ENCODE measurements at places on chromosomes 12 and 14.
A peak's percentile ranks its signal among the peaks of the same experiment; 100 is the strongest.

GRCh38 chr12:63323942-63324341 is 172.9 kb upstream of the AVPR1A start:
- DNase-seq: no peak

DNA sequence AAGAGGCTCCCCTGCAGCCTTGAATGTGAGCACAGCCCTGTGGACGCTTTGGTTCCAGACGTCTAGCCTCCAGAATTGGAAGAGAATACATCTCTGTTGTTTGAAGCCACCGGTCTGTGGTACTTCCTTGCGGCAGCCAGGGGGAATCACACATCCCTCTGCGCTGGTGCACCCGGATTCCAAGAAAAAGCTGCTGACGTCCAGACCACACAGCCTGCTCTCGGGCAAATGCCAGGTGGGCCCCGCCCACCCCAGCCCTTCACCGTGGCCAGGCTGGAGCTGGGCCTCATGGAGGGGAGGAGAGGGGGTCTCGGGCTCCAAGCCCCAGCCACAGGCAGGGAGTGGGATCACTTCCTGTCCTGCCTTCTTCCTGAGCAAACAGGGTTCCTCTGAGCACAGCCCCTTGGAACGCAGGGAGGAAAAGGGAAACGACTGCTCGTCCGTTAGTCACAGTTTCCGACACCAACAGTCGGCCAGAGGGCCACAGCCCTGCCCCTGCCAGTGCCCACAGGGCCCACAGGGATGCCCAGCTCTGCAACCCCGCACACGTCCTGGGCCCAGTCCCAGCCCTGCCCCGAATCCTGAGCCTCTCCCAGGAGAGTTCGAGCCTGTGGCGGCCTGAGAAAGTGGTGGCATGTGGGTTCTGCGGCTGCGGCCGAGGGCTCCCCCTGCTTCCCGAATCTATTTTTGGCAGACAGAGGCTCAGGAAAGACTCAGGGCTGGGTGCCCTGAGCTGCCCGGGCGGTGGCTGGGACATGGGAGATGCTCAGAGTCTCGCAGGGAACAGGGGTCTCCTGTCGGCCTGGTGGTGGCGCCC is 85.3 kb downstream of the RFLNA start:
- DNase-seq: peak; percentile 88

GRCh38 chr14:39050389-39050788 is 52.6 kb downstream of the SEC23A start:
- peak; percentile 9 for DNase-seq

DNA sequence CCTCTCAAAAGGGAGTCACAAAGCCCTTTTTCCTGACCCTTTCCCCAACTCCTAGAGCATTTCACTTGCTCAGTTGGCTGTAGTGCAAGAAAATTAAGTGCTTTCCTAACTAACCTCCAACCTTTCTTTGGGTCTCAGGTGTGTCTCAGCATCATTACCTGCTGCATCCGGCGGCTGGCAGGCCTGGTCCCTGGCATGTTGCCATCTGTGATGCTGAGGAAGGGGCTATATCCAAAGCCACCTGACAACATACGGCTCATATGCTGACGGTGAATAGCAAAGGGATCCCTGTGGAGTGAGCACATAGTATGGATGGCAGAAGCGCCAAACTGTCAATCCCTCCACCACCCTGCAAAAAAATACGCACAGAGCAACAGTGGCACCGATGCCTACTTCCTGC is 1.2 kb downstream of the MLF2 start:
- DNase-seq: no peak

DNA sequence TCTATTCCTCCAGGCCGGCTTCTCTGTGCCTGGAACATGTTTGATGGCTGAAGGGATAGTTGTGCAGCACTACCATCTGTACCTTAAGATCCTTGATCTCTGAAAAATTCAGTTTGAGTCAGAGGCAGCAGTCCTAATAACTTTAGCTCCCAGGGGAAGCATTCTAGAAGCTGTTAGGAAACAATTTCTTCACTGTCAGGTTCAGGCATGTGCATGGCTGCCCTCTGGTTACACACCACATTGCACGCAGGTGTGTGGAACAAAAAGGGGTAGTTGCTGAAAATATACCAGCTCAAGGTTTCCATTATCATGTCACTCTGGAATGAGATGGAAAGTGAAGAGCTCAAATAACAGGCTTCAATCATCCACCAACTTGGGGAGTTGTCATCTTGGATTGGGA is 80.1 kb downstream of the CHST11 start:
- DNase-seq: no peak

GRCh38 chr14:73909681-73910080 is 23.0 kb downstream of the ZNF410 start:
- DNase-seq: no peak

DNA sequence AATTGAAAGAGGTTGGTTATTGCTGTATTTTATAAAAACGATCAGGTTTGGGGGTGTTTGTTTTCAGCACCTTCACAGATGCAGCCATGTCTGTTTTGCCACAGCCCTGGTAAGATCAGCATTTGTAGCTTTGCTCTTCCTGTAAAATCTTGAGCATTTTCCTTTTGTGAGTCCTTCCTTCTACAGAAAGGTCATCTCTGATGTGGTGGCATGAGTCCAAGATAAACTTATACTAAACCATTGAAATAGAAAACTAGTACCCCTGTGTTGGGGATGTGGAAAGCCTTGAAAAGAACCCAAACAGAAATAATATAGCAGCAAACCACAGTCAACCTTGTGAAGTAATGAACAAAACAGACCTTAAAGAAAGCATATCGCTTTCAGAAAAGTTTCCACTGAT is 85.5 kb downstream of the TGFB3 start:
- DNase-seq: no peak

- no peak for DNase-seq
Observed at GRCh38 chr12:130290114-130290513, 47.6 kb upstream of the PIWIL1 start.

GRCh38 chr14:56341766-56342493 is 223.7 kb downstream of the PELI2 start:
- peak; percentile 60 for DNase-seq

DNA sequence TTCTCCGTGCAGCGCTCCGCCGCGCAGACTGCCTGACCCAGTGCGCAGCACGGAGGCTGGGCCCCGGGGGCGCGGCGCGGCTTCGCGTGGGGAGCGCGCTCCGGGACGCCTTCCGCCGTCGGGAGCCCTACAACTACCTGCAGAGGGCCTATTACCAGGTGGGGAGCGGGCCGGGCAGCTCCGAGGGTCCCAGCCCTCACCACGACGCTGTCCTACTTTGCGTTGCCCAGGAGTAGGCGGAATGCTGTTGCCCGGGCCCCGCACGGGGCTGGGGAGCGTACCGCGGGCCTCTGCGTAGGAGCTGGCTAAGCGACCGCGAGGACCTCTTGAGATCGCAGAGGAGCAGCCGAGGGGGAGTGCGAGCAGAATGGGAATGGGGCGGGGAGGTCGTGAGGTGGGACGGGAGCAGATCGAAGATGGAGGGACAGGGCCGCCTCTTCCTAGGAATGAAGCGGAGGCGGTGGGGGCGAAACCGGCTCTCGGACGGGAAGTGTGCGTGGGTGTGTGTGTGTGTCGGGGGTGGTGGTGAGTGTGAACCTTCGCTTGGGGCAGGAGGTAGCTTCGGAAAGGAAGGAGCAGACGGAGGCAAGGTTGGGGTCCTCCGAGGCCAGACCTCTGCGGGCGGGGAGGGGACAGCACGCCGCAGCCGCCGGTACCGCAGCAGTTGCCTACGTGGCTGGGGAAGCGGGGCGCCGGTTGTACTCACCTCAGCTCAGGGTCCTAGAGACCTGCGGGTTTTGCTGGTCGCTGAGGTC is 751 bp downstream of the P3H3 start:
- peak; percentile 61 for DNase-seq

DNA sequence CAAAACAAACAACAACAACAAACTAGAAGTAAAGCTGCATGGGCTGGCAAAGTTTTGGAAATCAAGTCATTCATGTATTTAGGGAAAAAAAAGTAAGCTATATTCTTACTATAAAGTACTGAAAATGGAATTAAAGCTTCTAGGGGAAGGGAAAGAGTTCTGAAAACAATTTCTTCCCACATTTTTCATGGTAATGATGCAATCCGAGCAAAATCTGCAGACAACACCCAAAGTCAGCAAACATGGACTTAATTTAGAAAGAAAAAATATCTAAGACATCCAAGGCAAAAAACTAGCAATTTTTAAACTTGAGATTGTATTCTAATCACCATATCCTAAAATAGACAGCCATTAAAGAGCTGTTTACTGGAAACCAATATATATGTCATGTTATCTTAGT is 86.3 kb downstream of the LRP6 start:
- peak; percentile 66 for DNase-seq

DNA sequence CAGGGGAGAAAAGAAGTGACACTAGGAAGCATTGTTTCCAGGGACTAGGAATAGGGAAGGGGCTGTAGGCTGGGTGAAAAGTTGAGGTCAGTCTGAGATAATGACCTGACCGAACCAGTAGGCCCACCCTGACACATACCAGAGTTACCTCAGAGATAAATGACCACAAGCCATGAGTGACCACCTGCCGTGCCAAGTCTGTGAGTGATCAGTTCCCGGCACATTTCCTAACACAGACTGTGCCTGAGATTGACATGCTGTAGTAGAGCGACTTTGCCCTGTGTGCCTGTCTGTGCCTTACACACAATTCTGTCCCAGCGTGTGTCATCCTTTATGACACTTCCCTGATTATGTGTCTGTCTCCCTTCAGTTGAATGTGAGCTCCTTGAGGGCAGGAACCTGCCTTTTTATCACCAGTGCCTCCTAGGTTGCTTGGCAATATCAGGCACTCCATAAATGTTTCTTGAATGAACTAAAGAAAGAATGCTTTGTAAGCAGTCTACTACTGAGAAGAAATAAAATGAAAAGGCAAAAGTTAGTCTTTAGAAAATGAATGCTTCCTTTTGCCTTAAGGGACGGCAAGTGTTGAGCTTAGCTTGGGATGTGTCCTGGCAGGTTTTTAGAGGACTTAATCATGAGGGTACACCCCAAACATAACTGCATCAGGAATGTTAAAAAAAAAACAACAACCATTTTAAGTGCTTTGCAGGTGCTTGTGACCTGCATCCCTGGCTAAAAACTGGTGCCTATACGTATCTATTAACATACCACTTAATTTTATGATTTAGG is 9.6 kb upstream of the SSPN start:
- no peak for DNase-seq

DNA sequence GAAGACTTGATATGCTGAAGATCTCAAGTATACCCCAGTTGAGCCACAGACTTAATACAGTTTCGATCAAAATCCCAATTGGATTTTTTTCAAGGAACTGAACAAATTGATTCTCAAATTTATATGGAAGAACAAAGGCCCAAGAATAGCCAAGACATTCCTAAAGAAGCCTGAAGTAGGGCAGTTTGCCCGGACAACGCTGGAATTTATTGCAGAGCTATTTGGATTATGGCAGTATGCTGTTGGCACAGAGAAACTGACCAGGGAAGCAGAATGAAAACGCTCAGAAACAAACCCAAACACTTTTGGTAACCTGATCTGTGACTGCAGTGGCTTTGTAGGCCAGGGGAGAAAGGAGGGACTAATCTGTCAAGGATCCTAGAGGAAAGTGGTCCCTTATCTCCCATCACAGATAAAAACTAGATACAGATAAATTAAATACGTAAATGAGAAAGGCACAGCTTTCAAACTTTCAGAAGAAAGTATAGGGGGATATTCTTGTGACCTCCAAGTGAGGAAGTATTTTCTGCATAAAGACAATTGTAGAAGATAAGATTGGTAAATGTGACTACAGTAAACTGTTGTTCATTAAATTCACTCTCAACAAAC is 35.9 kb upstream of the GSC start:
- peak; percentile 6 for DNase-seq

DNA sequence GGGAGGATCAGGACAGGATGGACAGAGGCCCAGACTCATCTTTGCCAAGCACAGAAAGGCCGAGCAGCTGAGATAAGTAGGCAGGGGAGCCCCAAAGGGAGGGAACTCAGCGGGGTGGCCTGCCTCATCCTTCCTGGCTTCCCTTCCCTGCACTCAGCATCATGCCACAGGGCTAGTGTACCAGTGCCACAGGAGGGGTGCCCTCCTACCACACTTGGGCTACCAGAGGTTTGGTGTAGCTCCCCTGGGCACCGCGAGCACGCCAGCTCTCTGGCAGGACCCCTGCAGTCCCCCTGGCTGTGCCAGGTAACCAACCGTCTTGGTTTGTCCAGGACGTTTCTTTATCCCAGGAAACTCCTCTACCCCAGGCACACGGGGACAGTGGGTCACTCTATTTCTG is 123.5 kb downstream of the ESRRB start:
- no peak for DNase-seq

- DNase-seq: peak; percentile 96
Observed at GRCh38 chr14:54565785-54566409, 1.0 kb upstream of the SAMD4A start.
